ENCODE measurements at places on chromosomes 3 and 15.

- peak; percentile 3 for DNase-seq
Observed at GRCh38 chr3:143977341-143978262, 6.0 kb downstream of the DIPK2A start.

- no peak for DNase-seq
Observed at GRCh38 chr3:62036726-62037125, 336.6 kb downstream of the FEZF2 start.

GRCh38 chr15:83602021-83602420 lies 51.9 kb upstream of the ADAMTSL3 start:
- no peak for DNase-seq

DNA sequence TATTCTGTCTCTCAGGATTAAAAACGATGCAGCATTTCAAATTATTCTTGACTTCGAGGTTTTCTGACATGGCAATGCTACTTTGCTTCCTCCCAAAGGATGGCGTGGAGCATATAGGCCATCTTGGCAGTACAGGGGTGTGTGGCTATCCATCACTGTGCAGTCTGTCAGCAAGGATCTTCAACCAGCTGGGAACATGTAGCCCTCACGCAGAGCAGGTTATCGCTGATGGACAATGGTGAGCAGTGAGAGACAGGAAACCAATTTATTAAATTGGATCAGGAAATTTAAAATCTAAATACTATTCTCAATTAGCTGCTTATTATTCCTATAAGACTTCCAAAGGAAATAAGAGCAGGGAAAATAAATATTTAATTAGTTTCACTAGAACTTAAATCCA lies 615.3 kb downstream of the OTOL1 start:
- DNase-seq = no peak

GRCh38 chr3:125433091-125433534 lies 58.0 kb upstream of the ZNF148 start:
- DNase-seq = no peak

GRCh38 chr15:37783290-37783689 lies 151.2 kb upstream of the TMCO5A start:
- no peak for DNase-seq

- DNase-seq = no peak
Observed at GRCh38 chr3:150968341-150969035, 4.0 kb downstream of the CLRN1 start.

DNA sequence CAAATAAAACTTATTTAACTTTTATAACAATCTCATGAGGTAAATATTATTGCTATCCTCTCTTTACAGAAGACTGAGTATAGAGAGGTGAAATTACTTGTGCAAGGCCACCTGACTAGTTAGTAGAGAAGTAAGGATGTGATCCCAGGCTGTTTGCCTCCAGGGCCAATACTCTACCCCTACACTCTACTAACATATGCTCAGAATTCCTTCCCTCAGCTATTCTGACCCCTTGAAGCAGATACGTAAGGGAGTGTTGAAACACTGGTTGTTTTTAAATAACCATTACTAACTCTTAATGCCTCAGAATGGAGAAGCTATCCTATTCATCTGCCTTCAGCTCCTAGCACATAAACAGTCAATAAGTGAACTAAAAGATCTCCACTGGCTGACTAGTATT lies 24.1 kb downstream of the CSTA start:
- DNase-seq = no peak

DNA sequence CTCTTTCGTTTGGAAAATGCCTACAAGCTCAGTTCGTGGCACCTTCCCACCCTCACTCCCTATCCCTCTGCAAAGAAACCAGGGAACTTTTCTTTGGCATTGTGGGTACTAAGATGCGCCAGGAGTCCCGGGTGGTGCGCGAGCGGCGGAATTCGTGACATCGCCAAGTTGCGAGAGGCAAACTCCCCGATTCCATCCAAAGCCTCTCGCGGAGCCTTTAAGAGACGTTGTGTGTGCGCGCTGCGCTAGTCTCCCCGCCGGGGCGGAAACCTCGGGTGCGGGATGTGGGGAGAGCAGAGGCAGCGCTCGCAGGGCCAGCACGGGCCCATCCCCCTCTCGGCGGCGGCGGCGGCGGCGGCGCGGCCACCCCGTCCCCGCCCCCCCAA lies 443 bp upstream of the NR2F2 start:
- DNase-seq = no peak

DNA sequence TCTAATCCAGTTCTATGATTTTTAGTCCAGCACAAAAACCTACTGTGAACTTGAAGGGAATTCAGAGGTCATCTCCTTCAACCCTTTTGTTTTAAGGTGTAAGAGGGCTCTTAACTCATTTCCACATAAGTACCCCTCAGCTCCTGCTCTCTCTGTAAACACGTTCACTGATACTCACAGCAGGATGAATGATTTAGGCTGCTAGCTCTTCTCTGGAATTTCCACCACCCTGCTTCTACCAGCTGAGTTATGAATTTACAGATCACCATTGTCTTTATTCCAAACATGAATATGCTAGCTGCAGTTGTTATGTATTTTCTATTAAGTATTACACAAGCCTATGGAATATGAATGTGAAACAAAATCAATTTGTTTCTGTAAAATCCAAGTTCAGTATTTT lies 101.3 kb upstream of the NANOGP8 start:
- DNase-seq = no peak

DNA sequence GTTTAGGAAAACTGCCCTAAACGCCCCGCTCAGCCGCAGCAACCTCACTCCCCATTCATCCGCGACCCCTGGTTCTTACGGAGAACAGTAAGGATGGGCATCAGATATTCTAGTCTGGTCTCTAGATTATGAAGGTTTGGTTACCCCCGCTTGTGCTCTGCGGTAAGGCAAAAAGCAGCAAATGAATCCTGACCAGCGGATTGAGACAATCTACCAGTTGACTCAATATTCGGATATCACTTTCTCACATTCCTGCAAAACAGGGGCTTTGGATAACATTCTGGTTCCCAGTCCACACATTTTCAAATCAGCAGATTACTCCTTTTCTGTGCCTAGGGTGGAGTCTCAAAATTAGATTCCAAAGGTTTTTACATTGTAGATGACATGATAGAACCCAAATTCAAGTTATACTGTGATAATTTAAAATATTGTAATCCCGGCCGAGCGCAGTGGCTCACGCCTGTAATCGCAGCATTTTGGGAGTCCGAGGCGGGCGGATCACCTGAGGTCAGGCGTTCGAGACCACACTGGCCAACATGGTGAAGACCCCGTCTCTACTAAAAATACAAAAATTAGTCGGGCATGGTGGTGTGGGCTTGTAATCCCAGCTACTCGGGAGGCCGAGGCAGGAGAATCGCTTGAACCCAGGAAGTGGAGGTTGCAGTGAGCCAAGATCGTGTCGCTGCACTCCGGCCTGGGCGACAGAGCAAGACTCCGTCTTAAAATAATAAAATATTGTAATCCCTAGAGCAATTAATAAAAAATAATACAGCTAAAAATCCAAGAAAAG lies 1.1 kb upstream of the CYFIP1 start:
- no peak for DNase-seq

- DNase-seq = no peak
Observed at GRCh38 chr3:38111201-38111600, 25.7 kb downstream of the ACAA1 start.

- DNase-seq = no peak
Observed at GRCh38 chr3:140763532-140763931, 85.7 kb downstream of the TRIM42 start.

DNA sequence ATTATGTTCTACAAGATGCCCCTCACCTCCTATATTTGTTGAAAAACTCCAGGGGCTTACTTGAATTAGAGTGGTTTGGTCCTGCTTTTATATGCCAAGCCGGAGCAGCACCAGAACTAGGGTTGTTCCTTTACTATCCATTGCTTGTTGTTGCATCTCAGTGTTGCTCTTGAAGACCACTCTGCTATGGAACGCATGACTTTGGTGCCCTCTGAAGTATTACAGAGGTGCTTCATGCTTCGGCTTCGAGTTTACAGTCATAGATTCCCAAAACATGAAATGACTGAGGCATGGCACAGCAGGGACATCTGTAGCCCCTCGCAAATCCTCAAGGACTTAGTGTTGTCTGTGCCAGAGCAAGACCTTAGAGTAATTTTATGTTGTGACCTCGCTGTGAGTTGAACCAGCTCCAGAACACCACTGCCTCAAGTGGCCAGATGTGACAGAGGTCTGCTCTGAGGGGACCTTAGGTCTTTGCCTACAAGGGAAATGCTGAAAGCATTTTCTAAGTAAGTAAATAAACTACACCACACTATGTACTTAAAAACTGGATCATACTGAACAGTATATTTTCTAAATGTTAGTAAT lies 67.2 kb upstream of the SIAH2 start:
- no peak for DNase-seq

DNA sequence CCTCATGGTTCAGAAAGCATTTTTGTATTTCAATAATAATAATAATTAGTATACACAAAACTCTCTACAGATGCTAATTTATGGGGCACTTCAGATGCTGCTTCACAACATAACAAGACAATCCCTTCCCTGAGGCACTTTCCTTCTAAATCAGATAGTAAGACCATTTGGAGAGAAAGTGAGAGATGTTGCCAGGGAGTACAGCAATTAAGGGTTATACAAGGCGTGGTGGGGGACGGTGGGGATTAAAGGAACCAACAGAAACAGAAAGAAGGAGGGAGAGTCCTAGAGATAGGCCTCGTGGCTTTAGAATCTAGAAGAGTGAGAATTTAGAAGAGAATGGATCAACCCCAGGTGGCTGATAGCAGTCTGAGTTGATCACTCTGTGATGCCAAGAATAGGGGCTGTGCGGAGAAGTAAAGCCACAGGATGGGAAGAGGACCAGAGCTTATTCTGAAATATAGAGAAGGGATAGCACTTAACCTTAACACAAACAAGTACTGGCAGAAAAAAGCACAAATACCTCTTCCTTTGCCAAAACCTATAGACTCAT lies 76.9 kb downstream of the ETFA start:
- DNase-seq = no peak

DNA sequence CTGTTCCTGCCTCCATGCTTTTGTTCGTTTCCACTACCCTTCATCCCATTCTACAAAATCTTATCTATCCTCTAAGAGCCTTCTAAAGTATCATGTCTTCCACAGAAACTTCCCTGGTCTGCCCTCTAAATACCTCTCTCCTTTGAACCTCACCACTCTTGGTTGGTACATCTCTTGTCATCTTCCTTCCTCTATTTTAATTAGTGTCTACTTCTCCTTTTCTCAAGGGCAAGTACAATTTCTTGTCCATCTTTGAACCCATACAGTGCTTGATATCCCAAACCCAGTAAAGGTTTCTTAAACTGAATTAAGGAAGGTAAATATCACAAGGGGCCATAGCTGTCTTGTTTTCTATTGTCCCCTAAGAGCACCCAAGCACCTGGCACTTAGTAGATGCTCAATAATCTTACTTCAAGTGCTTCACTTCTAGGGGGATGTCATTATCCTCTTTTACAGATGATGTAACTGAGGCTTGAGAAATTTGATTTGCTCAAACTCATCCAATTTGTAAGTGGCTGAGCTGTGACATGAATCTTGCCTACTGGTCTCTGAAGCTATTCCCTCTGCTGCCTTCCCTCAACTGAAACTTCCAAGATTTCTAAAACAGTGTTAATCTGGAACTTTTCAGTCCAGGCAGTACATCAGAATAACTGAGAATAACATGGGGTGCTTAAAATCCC lies 2.6 kb upstream of the DAPK2 start:
- no peak for DNase-seq

GRCh38 chr15:88612186-88612796 lies 8.8 kb upstream of the AEN start:
- no peak for DNase-seq

DNA sequence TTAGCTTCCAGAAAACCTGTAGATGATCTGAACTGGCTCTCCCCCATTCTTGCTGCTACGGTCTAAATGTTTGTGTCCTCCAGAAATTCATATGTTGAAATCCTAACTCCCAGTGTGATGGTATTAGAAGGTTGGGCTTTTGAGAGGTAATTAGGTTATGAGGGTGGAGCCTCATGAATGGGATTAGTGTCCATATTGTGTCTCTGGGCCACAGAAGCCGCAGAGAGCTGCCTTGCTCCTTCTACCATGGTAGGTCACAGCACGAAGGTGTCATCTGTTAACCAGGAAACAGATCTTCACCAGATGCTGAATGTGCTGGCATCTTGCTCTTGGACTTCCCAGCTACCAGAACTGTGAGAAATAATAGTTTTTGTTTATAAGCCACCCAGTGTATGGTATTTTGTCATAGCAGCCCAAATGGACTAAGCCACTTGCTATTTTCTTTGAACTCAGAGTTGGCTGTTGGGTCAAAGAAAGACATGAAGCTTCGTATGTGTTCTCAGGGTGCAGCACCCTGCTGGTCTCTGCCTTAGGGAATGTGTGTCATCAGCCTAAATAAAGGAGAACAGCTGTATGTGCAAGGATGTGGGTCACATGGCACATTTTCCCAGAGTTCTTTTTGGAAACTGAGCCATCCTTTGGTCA lies 317.5 kb upstream of the SLCO3A1 start:
- no peak for DNase-seq

DNA sequence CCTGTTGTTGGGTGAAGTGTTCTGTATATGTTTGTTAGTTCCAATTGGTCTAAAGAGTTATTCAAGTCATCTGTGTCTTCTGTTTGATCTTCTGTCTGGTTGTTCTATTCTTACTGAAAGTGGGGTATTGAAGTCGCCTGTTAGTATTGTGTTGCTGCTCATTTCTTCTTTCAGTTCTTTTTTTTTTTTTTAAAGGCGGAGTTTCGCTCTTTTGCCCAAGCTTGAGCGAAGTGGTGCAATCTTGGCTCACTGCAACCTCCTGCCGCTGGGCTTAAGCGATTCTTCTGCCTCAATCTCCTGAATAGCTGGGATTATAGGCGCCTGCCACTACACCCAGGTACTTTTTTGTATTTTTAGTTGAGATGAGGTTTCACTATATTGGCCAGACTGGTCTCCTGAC lies 23.5 kb downstream of the PFN2 start:
- DNase-seq = no peak

DNA sequence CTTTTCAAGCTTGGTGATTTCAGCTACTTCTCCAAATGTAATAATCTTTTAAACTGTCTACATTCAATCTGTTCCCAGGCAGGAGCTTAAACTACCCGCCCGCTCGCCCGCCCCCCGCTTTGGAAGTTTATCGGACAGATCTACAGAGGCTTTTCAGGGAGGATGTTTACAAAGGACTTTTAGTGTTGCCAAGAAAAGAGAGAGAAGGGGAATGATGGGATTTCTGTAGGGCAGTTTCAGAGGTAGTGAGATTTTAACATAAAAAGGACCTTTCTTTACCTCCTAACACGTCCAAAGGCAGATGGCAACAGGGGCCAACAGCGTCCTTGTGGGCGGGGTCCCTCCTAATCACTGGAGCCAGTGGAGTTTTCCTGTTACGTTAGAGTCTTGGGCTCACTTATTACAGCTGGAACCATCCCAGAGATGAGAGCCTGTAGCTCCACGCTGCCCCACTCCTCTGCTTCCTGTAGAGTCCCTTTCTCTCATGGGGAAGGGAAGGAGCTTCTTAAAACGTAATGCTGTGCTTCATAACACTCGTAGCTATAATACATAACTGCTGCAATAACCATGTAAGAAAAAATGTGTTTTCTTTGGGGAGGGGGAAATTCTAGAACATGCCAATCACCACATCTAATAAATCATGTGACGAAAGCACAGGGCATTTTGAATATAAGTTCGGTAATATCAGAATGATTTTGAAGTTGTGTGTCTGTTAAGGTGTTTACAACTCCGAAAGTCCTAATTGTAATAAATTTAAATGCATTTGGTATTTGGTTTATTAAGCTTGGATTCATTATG lies 30.9 kb downstream of the HES1 start:
- DNase-seq = no peak

Data from large intestine (tissue), 12 donors.